ENCODE measurements at places on chromosomes 6 and 20.

- DNase-seq, result no peak
Observed at GRCh38 chr6:25922301-25922700, 8.2 kb downstream of the SLC17A2 start.

GRCh38 chr6:88698661-88699060 is 264.8 kb downstream of the RNGTT start:
- no peak for DNase-seq

DNA sequence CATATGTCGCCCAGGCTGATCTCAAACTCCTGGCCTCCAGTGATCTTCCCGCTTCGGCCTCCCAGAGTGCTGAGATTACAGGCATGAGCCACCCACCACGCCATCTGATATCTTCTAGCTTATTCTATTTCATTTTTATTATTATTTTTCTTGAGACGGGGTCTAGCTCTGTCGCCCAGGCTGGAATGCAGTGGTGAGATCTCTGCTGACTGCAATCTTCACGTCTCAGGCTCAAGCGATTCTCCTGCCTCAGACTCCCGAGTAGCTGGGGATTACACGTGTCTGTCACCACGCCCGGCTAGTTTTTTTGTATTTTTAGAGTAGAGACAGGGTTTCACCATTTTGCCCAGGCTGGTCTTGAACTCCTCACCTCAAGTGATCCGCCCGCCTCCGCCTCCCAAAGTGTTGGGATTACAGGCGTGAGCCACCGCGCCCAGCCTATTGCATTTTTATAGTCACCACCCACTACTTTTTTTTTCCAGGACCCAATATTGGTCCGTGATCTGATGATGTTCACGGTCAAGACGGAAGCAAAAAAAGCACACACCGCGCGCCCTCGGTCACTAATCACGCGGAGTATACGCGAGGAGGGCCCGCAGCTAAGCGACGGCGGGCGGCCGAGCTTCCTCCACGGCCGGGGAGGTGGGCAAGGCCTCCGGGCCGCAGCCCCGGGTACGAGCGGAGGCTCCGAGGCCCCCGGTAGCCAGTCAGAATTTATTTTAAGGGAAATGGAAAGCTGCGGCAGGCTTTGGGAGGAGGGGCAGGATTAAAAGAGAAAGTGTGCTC is 1.1 kb upstream of the LSM14B start:
- DNase-seq, result peak; percentile 57

DNA sequence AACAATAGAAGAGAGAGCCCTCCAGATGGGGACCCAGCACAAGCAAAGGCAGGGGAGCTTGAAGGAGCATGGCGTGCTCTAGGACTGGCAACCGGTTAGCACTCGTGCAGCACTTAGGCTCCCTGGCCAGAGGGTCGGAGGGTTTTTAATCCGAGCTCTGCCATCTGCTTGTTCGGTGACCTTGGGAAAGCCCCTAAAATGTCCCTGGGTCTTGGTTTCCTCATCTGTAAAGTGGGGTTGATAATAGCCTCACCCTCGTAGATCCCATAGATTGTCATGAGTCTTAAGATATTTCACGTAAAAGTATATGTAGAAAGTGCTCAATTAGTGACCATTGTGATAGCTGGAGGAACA is 16.6 kb upstream of the HCK start:
- no peak for DNase-seq

- DNase-seq, result no peak
Observed at GRCh38 chr20:35571555-35571954, 29.7 kb downstream of the ERGIC3 start.

DNA sequence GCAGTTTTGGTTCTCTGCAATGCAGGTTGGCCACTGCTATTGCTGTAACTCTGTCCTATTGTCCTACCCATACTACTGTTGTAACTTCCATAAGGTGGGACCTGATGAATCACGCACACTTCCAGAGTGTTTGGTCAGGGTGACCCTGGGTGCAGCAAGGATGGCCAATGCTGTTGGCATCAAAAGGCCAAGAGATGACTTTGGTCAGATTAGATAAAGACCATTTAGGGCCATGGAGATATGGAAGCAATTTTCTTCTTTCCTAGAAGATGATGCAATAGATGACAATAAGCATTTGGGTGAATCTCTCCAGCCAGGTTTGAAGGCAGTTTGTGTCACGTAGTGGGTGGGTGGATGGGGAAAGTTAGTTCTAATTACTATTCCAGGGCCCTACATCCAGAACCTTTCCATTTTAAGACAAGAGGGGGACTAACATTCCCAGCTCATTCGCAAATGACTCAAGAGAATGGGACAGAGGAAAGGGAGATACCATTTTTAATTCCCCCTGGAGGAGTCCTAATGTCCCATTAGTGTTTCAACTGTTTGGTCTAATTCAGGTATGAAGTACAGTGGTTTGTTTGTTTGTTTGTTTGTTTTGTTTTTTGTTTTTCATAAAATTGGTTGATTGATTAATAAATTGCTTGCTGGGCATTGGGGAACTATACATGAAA is 35.6 kb downstream of the KLHL31 start:
- DNase-seq, result no peak

DNA sequence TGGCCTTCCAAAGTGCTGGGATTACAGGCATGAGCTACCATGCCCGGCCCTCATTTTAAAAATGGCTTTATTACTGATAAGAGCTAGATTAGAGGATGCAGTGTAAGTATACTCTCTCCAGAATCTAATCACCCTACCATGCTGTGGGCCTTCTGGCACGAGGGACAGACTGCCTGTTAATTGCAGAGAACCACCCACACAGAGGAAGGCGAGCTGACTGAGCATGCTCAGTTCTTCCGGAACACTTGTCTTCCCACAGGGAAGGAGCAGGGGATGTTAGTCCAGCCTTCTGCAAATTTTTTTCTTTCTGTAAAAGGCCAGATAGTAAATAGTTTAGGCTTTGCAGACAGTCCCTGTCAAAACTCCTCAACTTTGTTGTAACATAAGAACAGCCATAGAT is 48.9 kb downstream of the ALDH5A1 start:
- no peak for DNase-seq

DNA sequence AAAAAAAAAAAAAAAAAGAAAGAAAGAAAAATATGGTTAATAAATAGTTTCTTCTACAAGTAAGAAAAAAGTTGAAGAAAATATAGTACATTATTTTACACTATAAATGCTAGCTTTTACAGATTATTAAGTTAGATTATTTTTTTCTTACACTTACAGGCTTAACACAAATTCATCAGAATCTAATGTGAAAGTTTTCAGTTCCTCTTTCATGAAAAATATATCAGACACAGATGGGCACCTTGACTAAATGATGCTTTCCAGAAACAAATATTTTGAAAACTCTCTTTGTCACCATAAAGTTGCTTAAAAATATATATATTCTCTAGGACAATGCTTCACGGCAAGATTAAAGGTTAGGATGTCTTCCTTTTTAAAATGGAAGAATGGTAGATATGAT is 321.8 kb upstream of the HSF2 start:
- DNase-seq, result no peak

DNA sequence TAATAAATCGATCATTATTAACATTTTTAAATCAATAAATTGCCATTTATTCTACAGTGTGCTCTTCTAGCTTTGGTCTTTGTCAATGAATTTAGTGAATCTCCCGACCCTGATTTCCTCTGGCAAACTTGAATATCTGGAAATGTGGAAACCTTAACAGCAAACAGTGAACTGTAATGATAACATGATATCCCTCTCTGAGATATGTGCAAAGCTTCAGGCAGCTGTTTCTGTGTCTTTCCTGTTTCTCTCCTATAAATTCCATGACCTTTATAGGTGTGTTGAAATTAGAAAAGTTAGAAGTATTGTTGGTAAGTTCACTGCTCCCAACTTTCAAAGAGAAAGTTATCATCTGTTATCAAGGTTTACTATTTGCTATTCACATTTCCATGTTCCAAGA is 218.8 kb upstream of the RNF217 start:
- no peak for DNase-seq

- no peak for DNase-seq
Observed at GRCh38 chr6:112372226-112372806, 25.2 kb downstream of the RFPL4B start.

DNA sequence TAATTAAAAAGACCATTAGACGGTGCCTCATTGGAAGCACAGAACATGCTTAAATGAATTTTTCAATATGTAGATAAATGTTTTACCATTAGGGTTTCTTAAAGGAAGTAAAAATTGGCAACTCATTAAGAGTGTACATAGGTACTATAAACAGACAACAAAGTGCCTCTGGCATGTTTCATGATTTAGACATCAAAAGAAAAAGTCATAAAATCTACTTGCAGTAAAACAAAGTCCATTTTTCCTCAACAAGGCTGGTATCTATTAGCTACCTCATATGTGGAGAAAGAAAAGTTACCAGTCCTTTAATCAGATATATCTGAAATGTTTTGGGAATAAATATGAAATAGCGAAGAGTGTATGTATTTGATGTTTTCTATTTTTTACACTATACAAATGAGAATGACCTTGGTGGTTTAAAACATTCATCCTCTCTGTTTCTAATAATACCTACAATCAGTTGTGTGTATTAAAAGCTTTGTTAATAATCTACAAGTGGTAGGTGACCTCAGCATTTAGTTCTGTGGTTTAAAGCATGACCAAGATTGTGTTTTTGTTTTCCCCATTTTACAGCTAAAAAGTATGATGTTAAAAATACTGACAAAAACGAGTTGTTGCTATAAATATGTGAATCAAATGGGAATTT is 87.5 kb downstream of the HDGFL1 start:
- DNase-seq, result no peak

DNA sequence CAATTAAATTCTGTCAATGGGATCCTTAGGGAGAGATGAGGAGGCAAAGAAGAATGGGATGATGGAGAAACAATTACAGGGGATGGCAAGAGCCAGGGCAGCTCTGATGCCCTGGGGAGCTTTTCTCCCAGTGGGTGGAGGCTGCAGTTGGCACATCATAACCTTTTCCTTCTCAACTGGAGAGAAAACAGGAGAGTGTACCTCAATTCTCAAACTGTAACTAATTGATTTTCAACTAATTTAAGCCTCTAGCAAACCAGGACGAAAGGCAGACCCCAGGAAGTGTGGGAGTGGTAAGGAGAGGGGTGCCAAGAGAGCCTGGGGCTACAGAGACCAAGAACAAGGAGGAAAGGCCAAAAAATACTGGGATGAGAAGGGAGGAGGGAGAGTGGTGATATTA is 5.7 kb downstream of the BMP5 start:
- DNase-seq, result no peak

DNA sequence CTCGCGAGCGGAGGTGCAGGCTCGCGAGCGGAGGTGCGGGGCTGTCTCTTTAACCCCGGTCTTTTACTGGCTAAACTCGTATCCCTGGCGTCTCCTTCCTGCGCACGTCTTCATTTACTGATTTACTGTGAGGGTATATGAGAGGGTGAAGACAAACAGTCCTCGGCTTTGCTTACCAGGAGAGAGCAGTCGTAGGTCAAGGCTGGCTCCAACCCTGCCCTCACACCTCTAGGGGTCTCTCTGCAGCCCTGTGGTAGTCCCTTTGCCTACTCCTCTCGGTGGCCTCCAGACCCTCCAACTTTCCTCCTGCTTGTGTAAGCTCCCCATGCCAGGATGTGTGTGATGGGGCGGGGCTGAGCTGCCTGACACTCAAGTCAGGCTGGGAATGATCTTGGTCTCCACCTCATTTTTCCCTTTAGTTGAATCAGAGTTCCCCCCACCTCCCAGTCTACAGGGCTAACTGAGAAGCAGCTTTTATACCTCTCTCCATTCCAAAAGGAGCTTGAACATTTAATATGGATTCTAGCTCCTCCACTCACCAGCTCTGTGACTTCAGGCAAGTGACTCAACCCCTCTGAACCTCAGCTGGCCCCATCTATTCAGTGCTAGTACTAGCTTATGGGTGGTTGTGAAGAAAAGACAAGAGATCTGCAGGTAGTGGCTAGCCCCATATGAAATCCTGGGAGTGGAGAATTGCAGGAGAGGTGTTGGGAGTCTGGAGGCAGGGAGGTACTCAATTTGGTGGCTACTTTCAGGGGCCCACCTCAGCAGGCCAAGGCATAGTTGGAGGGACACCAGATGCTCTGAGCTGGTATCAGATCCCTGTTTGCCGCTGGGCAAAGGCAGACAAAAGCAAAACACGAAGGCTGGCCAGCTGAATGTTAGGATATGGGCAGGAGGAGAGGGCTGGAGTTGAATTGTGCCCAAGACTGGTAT is 902 bp downstream of the SLC29A1 start:
- DNase-seq, result peak; percentile 28

DNA sequence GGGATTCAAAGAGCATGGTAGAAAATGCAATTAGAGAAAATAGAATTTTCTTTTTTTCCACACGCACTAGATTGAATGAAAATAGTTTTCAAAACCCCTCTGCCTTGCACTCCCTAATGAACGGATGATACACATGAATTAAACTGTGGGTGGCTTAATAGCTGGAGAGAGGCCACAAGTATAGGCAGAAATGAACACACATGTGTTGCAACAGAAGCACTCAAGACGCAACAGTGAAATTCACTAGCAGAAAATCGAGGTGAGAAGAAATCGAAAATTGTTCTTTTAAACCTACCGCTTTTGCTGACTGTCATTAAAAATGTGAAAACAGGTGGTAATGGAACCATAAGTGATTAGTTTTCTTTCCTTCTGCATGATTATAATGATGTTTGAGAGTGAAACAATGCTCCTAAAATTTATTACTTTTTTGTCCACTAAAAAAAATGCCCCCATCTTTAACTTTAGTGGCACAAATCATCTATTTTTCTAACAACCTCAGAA is 80.1 kb upstream of the SHLD1 start:
- no peak for DNase-seq

GRCh38 chr6:84498905-84499304 is 265.5 kb downstream of the TBX18 start:
- DNase-seq, result no peak

GRCh38 chr6:25237579-25237978 is 41.6 kb upstream of the CARMIL1 start:
- DNase-seq, result no peak

- DNase-seq, result no peak
Observed at GRCh38 chr6:25112322-25112773, 166.8 kb upstream of the CARMIL1 start.

- DNase-seq, result peak; percentile 48
Observed at GRCh38 chr6:42338744-42339222, 112.9 kb downstream of the TRERF1 start.

DNA sequence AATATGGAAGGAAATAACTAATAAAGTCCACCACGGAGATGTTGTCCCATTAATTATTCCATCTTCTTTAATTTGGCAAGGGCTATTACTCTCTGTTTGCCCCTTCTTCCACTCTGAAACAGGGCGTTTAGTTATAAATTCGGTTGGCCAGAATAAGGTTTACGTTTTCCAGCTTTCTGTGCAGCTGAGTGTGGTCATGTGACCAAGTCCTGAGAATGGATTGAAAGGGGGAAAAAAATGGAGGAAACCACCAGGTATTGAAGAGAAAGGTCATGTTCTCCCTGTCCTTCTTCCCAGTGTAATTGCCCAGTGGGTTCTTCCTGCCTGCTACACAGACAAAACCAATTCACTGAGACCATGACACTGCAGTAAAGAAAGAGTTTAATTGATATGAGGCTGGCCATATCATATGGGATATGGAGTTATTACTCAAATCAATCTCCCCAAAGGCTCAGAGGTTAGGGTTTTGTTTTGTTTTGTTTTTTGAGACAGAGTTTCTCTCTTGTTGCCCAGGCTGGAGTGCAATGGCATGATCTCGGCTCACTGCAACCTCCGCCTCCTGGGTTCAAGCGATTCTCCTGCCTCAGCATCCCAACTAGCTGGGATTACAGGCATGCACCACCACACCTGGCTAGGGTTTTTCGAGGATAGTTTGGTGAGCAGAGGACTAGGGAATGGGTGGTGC is 14.3 kb upstream of the TBC1D22B start:
- DNase-seq, result no peak

All from activated CD4-positive, alpha-beta T cell treated with anti-CD3 and anti-CD28 coated beads for 48 hours (primary cell).